Immature natural killer cell (primary cell): ENCODE measurements at places on chromosomes 11 and 22. TPM values are rescaled to one million over a fixed set of nuclear protein-coding genes. Genes with fewer than 3 reads are reported as not detected.

DNA sequence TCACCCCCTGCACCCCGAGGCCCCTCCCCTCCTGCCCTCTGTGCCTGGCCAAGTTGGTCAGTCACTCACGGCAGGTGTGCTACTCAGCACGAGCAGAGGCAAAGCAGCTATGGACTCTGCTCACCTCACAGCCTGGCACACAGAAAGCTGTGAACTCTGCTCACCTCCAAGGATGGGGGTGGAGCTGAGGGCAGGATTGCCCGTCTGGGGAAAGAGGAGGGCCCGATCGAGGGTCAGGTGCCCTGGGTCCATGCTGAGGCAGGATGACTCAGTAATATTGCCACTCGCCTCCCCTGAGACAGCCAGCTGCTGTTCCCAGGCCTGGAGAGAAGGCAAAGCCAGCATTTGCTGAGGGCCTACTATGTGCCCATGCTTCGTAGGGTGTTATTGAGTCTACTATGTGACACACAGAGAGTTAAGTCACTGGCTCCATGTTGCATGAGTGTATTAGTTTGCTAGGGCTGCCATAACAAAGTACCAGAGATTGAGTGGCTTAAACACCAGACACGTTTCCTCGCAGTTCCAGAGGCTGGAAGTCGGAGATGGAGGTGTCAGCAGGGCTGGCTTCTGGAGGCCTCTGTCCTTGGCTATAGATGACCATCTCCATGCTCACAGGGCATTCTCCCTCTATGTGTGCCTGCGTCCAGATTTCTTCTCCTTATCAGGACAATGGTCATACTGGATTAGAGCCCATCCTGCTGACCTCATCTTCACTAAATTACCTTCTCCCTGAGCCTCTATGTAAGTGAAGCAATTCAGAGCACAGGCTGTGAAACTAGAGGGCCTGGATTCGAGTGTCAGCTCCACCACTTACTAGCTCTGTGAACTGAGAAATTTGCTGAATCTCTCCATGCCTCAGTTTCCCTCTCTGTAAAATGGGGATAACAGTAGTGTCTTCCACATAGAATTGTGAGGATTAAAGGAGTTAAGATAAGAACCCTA is 13.2 kb upstream of the TSKU start:
- no peak for DNase-seq

DNA sequence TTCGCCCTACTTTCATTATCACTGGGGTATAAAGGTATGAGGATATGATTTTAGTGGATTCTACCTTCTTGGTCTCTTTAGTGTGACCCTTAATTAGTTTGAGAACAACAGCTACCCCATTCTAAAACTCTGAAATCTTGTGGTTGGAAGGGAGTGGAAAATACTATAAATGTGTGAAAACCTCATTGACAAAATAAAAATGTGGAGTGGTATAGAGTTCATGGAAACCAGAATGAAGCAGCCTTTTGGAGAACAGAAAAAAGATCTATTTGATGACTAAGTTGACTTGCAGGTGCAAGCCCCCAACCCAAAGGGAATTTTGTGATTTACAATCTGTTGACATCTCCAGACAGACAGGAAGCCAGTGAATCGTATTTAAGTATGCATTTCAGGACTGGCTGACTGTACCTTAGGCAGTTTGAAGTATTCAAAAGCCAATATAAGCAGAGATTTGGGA is 75.8 kb downstream of the GAS2 start:
- DNase-seq = no peak

GRCh38 chr11:132278801-132279574 is 908.6 kb downstream of the NTM start:
- DNase-seq = no peak

GRCh38 chr11:58923300-58923788 is 15.9 kb upstream of the GLYATL1 start:
- no peak for DNase-seq

DNA sequence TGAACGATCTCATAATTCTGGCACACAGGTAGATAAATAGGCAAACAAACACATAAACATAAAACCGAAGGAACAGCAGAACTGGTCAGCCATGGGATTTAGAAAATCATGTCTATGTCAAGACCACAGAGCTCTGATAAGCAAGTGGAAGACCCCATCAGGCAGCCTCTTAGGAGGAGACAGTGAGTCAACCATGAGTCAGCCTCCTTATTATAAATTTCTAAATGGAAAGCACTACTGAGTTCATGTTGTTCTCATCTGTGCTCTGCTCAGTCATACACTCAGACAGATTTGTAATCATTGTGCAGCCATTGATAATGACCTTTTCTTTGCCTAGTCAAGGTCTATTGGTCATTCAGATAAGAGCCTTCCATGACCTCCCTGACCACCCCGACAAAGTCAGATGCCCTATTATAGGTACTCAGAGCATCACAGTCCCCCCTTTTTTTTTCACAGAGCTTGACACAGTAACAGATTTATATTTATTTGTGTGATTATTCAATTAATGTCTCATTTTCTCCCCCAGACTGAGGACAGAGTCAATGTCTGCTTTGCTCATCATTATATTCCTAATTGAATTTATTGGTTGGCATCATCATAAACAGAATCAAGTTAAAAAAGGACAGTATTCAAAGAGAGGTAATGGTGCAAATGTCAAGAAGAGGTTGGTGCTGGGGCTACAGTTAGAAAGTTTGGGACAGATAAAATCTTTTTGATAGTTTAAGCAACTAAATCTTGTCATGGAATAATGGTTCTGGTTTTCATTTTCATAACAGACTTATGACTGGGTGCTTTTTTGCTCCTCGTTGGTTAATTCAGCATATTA is 579.7 kb upstream of the CCDC90B start:
- no peak for DNase-seq

DNA sequence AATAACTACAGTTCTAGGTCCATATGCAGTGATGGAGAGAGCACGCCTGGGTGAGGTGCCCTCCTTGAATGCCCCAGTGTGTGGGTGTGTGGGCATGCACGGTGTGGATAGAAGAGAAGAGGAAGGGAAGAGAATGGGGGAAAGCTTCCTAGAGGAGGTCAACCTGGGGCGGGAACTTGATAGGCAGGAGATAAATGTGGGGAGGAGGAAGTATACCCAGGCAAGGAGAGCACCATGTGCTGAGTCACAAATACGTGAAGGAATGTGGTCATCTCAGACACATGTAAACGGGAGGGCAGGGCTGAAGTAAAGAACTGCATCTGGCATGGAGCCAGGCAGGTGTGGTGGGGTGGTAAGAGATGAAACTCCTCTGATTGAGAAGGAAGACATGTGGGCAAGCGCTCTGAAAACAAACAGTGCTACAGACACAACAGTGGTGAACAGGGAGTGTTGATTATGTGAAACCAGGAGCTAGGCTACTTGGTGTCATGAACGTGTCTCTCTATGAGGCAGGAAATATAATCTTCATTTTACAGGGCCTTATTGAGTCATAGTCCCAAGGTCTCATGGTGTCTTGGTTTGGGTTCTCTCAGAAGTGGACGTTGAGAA is 61.5 kb upstream of the EED start:
- DNase-seq = peak; percentile 18

DNA sequence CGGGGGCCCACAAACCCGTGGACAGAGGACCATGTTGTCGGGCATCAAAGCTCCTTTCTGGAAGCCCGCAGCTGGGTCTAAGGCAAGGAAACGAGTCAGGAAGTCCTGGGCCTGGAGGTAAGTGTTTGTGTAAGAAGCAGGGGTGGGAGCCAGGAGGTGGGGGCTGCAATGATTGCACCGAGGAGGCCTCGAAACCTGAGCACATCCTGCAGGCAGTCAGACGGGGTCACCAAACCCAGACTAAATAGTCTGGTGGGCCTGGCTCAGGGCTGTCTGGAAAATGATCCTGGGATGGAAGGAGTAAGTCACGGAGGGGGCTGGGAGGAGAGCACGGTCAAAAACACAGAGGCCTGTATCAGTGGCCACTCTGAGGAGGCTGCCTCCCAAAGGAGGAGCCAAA is 539.2 kb downstream of the MN1 start:
- DNase-seq = no peak

GRCh38 chr11:69744435-69744834 is 30.7 kb downstream of the FGF4 start:
- no peak for DNase-seq

DNA sequence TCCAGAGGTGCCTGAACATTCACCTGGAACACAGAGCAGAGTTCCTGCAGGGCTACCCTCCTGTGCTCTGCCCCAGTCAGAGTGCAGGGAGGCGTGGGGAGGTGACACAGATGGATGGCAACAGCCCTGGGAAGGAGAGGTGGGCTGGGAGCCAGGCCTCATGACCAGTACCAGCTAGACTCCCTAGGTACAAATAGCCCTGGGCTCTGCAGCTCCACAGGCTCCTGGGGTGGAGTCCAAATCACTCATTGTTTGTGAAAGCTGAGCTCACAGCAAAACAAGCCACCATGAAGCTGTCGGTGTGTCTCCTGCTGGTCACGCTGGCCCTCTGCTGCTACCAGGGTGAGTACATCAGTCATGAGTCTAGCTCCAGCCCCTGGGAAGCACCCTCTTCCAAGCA is at the start of gene SCGB1D2:
TSS of gene SCGB1D2 (plus strand) at position 219 of the 400 bp plus-strand sequence. CDS start at position 288, 69 bp downstream.
- no peak for DNase-seq

DNA sequence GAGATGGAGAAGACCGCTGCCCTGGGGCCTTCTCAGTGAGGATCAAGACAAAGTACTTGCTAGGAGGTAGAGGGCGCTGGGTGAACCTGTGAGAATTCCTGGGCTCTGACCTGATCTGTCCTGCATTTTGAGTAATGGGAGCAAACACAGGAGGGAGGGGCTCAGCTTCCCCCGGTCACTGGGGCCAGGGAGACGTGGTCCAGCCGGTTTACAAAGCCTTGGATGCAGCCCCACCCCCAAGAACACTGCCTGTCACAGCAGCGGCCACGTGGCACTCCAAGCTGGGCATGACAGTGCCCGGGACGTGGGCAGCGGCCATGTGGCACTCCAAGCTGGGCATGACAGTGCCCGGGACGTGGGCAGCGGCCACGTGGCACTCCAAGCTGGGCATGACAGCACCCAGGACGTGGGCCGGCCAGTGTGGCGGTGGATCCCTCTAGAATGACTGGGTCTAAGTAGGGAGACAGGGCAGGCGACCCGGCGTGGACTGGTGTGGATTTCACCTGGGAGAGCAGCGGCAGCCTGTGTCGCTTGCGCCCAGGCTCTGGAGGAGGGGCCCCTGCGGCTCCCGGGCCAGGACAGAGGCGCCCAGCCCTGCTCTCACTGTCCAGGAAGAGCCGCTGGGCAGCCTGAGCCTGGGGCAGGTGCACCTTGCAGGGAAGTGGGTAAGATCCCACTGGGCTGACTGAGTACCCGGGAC is 2.5 kb upstream of the TTLL8 start:
- no peak for DNase-seq

GRCh38 chr22:36301384-36301828 is 48.5 kb downstream of the APOL1 start:
- peak; percentile 69 for DNase-seq

- no peak for DNase-seq
These were observed 6.6 kb downstream of the TNKS1BP1 start for GRCh38 chr11:57318178-57318577.

DNA sequence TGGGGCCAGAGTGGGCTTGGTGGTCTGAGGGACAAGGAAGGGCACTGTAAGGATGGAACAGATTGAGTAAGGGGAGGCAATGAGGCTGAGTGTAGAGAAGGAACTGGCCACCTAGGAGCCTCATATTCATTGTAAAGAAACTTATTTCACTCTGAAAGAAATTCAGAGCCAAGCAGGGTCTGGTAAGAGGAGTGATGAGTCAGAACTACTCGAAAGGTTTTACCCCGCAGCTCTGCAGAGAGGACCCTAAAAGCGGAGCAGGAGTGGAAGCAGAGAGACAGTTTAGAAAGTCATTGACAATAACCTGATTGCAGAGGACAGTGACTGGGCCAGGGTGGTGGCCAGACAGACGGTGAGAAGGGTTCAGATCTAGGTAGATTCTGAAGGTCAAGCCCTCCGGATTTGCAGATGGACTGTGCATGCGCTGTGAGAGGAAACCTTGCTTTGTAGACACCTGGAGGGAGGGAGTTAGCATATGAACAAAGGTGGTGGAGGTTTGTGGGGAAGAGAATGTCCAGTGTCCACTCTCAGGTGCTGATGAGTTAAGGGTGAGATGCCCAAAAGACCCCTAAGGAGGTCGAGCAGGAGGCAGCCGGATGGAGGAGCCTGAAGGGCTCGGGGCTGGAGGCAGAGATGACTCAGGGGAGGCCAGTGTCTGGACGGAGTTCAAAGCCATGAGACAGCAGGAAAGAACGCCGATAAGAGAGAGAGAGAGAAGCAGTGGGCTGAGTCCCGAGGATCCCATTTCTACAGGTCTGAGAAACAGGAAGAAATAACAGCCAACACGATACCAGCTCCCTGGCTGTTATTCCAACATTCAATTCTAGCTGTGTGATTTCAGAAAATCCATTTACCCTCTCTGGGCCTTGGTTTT is 546.0 kb downstream of the BRD1 start:
- no peak for DNase-seq

GRCh38 chr11:79697905-79698304 is 257.1 kb upstream of the TENM4 start:
- DNase-seq = no peak

DNA sequence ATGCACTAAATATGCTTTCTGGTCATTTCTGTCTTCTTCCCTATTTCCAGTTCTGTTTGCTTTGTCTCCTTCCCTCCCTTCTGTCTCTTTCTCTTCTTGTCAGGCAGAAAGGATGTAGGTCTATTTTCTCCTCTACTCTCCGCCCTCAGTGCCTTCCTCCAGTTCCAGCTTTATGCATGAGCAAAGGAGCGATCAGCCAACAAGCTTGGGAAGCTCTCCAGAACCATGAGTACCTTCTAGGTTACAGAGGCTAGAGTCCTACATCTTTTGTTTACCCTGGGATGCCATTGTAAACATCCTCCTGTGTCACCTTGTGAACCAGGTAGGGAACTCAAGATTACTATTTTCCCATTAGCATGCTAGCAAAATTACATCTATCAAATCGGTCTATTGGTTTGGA is 7.9 kb upstream of the SPON1 start:
- no peak for DNase-seq

The PARVG gene
- polyA plus RNA-seq = 54.0 TPM

The OR56A1 gene
- polyA plus RNA-seq = not detected

The NAT10 gene
- 7.7 TPM for polyA plus RNA-seq

The EXPH5 gene
- polyA plus RNA-seq = 2.6 TPM

The UPK3A gene
- polyA plus RNA-seq = 6.4 TPM

The IL18 gene
- polyA plus RNA-seq = 6.8 TPM
